Activated CD8-positive, alpha-beta memory T cell treated with anti-CD3 and anti-CD28 coated beads, Interleukin-2, amount 10 ng/mL, durations not matched to agents 7 days and 5 days (primary cell): ENCODE measurements at places on chromosomes 12 and 14. TPM values are rescaled to one million over a fixed set of nuclear protein-coding genes. Genes with fewer than 3 reads are reported as not detected.

GRCh38 chr12:21546716-21547115, 20.6 kb downstream of the SPX start:
- no peak overlapping the region for H3K4me3 ChIP-seq
- no peaks in the 10 kb centered on the region for H3K4me1 ChIP-seq
- no peak overlapping the region for H3K27ac ChIP-seq
- H3K27me3 ChIP-seq, result peaks cover 4% of the 10 kb centered on the region
- H3K36me3 ChIP-seq, result no peaks in the 10 kb centered on the region
- no peak for DNase-seq

SYNJ2BP gene
- 3.6 TPM for total RNA-seq

GRCh38 chr14:92756446-92756845, 8.0 kb upstream of the LGMN start:
- H3K4me3 ChIP-seq, result no peak overlapping the region
- no peak overlapping the region for H3K27ac ChIP-seq
- peaks cover 24% of the 10 kb centered on the region for H3K27me3 ChIP-seq
- DNase-seq, result no peak
- H3K36me3 ChIP-seq, result peaks cover 3% of the 10 kb centered on the region
- peaks cover 26% of the 10 kb centered on the region for H3K4me1 ChIP-seq

DNA sequence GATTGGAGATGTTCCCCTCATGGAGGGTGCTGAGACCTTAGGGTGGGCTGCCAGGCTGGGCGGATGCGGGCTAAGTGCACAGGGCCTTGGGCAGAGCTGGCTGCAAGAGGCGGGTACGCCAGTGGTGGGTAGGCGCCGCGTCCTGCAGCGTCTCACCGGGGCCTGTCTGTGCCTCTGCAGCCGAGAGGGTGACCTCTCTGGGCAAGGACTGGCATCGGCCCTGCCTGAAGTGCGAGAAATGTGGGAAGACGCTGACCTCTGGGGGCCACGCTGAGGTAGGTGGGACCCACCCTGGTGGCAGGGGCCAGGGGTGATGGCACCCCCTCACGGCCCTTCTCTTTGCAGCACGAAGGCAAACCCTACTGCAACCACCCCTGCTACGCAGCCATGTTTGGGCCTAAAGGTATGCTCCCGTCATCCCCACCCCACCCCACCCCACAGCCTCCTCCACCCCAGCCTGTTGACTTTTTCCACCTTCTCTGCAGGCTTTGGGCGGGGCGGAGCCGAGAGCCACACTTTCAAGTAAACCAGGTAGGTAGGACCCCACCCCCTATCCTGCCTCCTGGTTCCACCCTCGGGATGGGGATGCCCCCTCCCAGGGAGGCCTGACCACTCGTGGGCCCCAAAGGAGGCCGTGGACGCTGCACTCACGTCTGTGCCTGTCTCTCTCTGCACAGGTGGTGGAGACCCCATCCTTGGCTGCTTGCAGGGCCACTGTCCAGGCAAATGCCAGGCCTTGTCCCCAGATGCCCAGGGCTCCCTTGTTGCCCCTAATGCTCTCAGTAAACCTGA, 1.5 kb downstream of the CRIP1 start:
- peaks cover 27% of the 10 kb centered on the region for H3K4me1 ChIP-seq
- peak overlapping the region; percentile 91 for H3K27ac ChIP-seq
- no peaks in the 10 kb centered on the region for H3K27me3 ChIP-seq

ADAM21 gene
- not detected for total RNA-seq

- no peak for DNase-seq
- peaks cover 6% of the 10 kb centered on the region for H3K36me3 ChIP-seq
- no peak overlapping the region for H3K4me3 ChIP-seq
Measured at GRCh38 chr12:45231515-45232145, 15.7 kb downstream of the ANO6 start.

MYL2 gene
- not detected for total RNA-seq

OTX2 gene
- not detected for total RNA-seq

DNA sequence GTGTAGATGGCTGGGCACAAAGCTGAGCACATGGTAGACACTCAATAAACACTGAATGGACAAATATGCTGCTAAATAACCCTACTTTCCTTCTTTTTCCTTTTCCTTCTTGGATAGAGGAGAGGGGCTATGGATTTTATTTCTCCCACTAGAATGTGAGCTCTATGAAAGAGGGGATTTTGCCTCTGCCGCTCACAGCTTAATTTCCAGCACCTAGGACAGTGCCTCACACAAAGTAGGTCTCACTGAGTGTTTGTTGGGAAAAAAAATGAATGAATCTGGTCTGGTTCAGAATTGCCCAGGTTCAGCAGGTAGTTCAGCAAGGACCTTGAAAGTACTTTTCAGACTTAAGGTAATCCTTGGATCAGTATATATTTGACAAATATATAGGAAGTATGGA, 65.5 kb downstream of the WSCD2 start:
- H3K4me3 ChIP-seq, result no peak overlapping the region
- H3K4me1 ChIP-seq, result no peaks in the 10 kb centered on the region
- H3K27ac ChIP-seq, result no peak overlapping the region
- no peak for DNase-seq
- no peaks in the 10 kb centered on the region for H3K36me3 ChIP-seq
- H3K27me3 ChIP-seq, result no peaks in the 10 kb centered on the region

DNA sequence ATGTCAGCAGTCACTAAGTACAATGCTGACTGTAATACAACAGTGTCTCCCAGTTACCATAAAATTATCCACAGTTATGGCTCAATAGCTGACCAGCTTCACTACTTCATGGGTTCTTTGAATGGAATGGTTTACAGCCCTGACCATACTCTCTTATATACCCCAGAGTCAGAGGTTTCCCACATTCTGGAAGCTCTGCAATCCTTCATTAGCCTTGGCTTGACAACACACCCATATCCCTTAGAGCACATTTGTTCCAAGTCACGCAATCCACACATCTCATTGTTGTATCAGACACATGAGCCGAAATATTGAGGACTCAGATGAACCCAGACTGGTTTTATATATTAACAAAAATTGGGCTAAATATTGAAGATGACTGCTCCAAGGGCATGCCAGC, 209.4 kb upstream of the PLXNC1 start:
- H3K27ac ChIP-seq, result no peak overlapping the region
- peaks cover 2% of the 10 kb centered on the region for H3K27me3 ChIP-seq
- H3K4me3 ChIP-seq, result no peak overlapping the region
- no peaks in the 10 kb centered on the region for H3K4me1 ChIP-seq

DNA sequence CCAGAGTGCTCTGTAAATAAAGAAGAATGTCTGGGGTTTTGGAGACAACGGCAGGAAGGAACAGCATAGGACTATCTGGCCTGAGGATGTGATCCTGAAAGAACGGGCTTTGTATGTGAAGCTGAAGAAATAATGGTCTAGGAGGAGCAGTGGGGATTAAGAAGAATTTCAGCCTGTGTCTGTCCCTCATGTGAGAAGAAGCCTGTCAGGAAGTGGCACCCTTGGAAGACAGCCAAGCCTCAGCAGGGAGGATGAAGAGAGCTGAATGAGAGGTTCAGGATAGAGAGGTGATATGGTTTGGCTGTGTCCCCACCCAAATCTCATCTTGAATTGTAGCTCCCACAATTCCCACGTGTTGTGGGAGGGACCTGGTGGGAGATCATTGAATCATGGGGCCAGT, 56.9 kb upstream of the TCL1A start:
- H3K4me3 ChIP-seq, result no peak overlapping the region
- H3K27ac ChIP-seq, result no peak overlapping the region
- H3K27me3 ChIP-seq, result peaks cover 10% of the 10 kb centered on the region
- no peak for DNase-seq
- H3K36me3 ChIP-seq, result no peaks in the 10 kb centered on the region
- H3K4me1 ChIP-seq, result no peaks in the 10 kb centered on the region

BCL11B gene
- total RNA-seq, result 53.0 TPM

DNA sequence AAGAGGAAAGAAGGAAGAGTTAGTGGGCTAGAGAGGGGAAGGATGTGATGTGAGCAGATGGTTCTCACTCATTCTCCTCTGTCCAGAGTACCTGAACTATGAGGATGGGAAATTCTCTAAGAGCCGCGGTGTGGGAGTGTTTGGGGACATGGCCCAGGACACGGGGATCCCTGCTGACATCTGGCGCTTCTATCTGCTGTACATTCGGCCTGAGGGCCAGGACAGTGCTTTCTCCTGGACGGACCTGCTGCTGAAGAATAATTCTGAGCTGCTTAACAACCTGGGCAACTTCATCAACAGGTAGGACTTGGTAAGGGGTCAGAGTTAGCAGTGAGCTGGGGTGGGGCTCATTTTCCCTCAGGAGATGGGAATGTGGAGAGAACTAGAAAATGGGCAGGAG, 7.6 kb downstream of the DDIT3 start:
- peak overlapping the region; percentile 53 for H3K27ac ChIP-seq
- peaks cover 62% of the 10 kb centered on the region for H3K36me3 ChIP-seq
- peaks cover 8% of the 10 kb centered on the region for H3K4me1 ChIP-seq
- DNase-seq, result no peak
- H3K4me3 ChIP-seq, result no peak overlapping the region

LPAR5 gene
- 18.5 TPM for total RNA-seq

GALNT16 gene
- 0.35 TPM for total RNA-seq

DNA sequence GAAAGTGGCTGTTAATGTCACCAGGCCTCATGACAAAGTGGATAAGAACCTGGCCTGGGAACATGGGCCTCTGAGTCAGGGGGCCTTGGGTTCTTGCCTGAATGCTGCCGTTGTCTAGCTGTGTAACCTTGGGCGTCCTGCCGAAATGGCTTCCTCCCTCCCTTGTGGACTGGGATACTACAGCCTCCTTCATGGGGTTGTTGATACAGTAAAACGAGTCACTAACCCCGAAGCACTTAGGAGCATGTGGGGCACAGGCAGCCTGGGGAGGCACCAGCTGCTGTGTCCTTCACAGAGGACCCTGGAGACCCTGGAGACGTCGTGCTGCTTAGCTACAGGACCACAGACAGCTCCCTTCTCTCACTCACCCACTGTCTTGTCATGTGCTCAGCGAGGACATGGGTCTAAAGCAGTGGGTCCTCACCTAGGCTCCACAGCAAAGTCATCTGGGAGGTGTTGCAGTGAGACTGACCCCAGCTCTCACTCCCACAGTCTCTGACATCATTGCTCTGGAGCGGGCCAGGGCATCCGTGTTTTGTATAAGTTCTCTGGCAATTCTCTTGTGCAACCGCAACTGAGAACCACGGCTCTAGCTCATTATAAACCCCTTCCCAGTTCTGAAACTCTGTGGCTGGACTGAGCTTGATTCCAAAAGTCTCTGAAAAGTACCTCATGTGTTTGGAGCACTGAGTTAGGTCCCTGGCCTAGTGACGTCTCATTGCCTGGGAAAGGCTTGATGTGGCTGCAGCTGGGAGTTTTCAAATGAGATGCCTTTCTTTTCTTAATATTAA, 42.1 kb downstream of the SERPINA3 start:
- H3K4me1 ChIP-seq, result no peaks in the 10 kb centered on the region
- no peak overlapping the region for H3K27ac ChIP-seq
- DNase-seq, result no peak

DNA sequence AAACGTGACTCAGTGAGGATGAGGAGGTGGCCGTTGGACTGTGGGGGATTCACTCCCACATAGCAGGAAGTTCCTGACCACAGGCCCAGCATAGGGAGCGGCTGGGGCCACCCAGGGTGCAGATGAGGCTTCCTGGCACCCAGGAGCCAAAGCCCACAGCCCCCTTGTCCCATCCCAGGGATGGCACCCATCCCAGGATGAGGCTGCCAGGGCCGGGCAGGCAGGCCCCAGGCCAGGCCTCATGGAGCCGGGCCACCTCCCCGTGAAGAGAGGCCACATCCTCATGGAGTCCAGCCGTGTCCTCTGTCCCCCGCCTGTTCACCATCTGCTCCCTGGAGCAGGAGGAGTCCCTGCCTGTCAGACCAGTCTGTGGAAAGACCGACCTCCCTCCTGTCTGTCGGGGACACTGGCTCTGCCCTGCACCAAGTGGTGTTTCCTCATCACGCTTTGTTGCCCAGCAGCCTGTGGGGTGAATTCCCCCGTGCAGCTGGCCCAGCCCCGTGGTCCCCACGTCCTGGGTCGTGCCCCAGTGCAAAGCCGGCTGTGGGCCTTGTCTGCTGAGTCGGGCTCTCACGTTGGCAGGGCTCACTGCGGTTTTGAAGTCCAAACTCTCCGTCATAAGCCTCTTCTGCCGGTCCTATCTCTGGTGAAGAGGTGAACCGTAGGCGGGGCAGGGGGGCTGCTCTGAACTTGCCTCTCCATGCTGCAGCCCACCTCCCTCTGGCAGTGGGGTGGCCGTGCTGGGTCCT, 24.5 kb downstream of the MMP17 start:
- peaks cover 3% of the 10 kb centered on the region for H3K4me1 ChIP-seq
- no peaks in the 10 kb centered on the region for H3K36me3 ChIP-seq
- no peak overlapping the region for H3K27ac ChIP-seq
- no peak for DNase-seq

DNA sequence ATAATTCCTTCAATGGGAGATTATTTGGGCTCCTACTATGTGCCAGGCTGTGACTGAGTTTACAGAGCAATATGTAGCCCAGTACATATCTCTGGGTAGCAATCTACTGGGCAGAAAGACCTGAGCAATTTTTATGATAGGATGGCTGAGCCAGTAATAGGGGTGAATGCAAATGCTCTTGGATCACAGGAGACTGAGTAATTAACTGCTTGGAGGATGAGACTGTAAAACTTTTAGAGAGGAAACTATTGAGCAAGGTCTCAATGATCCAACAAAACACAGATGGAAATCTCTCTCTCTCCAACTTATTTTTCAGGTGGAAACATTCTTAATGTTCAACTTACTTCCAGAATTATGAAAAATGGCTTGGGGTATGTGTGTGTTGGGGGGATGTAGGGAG, 402.2 kb downstream of the AEBP2 start:
- H3K4me1 ChIP-seq, result no peaks in the 10 kb centered on the region
- no peaks in the 10 kb centered on the region for H3K27me3 ChIP-seq
- no peaks in the 10 kb centered on the region for H3K36me3 ChIP-seq
- H3K27ac ChIP-seq, result no peak overlapping the region
- DNase-seq, result no peak

LRTM2 gene
- total RNA-seq, result not detected

ZFHX2 gene
- total RNA-seq, result 1.8 TPM

DNA sequence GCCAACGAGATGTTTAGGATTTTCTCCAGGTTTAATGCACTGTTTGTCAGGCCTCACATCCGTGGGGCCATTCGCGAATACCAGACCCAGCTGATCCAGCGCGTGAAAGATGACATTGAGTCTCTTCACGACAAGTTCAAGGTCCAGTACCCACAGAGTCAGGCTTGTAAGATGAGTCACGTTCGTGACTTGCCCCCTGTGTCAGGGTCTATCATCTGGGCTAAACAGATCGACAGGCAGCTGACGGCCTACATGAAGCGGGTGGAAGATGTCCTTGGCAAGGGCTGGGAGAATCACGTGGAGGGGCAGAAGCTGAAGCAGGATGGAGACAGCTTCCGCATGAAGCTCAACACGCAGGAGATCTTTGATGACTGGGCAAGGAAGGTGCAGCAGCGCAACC, 21.6 kb downstream of the DYNC1H1 start:
- H3K36me3 ChIP-seq, result peaks cover 65% of the 10 kb centered on the region
- no peak overlapping the region for H3K27ac ChIP-seq
- H3K4me1 ChIP-seq, result peaks cover 22% of the 10 kb centered on the region
- DNase-seq, result no peak

- no peak overlapping the region for H3K4me3 ChIP-seq
- peaks cover 13% of the 10 kb centered on the region for H3K4me1 ChIP-seq
- H3K27me3 ChIP-seq, result peaks cover 86% of the 10 kb centered on the region
- H3K36me3 ChIP-seq, result peaks cover 10% of the 10 kb centered on the region
- DNase-seq, result peak; percentile 50
Measured at GRCh38 chr14:37595809-37596621, 586 bp downstream of the TTC6 start.
